Pancreas (tissue), 10 donors: ENCODE measurements at places on chromosomes 1 and 21.

- DNase-seq: no peak
These were observed 165.4 kb downstream of the MRPL39 start for GRCh38 chr21:25441835-25442234.

DNA sequence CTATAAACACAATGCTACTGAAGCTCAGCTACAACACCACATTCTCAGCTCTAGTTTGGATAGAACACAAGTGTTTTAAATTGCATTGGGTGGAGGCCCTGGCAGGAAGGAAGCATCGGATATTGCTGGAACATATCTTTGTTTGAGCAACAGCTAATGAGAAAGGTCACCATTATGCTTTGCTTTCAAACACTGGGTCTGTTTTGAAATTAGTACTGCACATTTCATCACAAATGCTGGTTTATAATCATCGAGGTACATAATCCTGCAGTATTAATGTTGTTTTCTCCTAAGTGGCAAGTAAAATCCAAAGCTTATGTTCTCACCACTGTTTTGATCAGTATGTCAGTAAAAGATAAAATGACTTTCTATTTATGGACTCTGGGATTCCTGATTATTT, 61.5 kb upstream of the ARHGAP29 start:
- DNase-seq: no peak

- DNase-seq: no peak
These were observed 240.1 kb downstream of the NPHP4 start for GRCh38 chr1:5751833-5752745.

GRCh38 chr1:40798366-40799281, 15.0 kb downstream of the KCNQ4 start:
- DNase-seq: no peak

GRCh38 chr1:219908170-219908569, 20.2 kb downstream of the SLC30A10 start:
- no peak for DNase-seq

DNA sequence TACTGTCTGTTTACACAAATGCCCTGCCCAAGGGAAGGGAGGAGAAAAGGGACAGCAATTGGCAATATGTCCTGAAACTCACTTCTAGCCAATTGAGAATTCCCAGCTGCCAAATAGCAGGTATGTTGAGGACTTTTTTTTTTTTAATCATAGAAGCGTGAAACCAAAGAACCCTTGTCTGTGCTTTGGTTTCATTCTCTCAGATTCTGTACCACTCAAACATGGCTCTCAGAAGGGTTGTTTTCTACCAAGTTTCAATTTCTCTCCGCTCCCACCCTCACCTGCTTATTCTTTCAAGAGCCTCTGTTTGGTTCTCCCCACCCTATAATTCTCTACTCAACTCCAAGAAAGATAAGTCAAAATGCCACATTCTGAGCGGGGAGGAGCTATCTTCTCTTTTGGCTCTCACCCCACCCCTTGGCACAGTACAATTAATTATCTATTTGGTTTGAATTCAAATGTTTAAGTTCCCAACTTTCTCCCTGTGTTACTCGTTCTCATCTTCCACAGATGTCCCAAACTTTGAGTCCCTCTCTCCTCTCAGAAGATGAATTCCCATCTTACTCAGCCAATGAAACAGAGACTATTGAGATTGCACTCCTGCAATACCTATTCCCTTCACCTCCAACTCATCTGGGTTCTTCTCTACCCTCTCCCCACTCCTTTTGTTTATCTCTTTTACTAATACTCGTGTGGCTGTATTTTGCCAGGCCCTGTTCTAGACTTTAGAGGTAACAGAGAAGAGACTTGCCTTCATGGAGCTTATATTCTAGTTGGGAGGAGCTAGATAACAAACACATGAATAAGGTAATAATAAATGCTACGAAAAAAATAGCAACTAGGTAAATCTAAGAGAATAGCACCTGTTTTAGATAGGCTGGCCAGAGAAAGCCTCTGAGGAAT, 3.9 kb upstream of the TP53BP2 start:
- DNase-seq: no peak

- DNase-seq: no peak
These were observed 20.2 kb downstream of the LPAR3 start for GRCh38 chr1:84872696-84873355.

DNA sequence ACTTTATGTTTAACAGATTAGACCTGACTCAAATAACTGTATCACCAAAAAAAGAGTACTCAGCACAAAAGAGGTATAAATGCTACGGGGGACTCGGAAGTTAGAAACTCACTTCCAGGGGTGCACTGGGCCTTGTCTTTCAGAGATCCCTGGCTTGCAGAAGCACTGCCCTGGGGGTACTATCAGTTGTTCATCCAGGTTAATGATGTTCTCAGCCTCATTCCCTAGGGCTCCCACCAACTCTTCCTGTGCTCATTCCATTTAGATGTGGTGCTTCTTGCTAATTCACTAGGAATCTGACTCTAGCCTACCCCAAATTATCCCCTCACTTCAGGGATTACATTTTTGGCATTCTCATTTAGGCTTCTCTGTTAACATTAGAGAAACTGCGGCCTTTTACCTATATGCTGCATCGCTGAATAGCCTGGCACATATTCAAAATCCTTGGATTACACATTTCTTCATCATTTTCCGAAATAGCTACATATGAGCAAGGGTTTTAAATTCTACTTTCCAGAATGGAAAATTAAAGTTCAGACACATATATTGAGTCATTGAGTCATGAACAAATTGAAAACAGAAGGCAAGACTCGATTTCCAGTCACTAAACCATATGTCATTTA, 338.5 kb downstream of the KCTD3 start:
- DNase-seq: no peak

DNA sequence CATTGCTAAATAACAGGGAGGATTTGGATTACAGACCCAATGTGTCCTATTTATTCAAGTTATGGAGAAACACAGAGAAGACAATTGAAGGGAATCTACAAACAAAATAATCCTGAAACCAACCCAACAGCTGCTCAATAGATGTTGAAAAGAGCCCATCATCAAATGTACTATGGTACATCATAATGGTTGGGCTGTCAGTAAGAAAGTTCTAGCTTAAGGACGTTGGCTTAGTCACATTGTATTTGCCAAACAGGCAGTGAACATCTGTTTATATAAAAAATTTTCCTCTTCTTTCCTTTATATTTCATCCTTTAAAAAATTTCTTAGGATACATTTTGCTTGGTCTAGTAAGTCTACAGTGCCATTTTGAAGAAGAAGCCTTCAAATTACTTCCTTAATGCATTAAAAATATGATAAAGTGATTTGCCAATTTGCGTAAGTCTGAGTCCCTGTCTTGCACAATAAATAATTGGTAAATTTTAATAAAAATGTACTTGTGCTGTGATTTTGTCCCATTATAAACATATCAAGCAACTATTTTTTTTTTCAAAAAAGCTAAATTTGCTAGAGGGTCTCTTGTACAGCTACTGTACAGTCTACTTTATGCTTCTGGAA, 14.4 kb downstream of the MAP3K7CL start:
- no peak for DNase-seq

GRCh38 chr1:165927169-165927568, 99.8 kb downstream of the UCK2 start:
- no peak for DNase-seq

DNA sequence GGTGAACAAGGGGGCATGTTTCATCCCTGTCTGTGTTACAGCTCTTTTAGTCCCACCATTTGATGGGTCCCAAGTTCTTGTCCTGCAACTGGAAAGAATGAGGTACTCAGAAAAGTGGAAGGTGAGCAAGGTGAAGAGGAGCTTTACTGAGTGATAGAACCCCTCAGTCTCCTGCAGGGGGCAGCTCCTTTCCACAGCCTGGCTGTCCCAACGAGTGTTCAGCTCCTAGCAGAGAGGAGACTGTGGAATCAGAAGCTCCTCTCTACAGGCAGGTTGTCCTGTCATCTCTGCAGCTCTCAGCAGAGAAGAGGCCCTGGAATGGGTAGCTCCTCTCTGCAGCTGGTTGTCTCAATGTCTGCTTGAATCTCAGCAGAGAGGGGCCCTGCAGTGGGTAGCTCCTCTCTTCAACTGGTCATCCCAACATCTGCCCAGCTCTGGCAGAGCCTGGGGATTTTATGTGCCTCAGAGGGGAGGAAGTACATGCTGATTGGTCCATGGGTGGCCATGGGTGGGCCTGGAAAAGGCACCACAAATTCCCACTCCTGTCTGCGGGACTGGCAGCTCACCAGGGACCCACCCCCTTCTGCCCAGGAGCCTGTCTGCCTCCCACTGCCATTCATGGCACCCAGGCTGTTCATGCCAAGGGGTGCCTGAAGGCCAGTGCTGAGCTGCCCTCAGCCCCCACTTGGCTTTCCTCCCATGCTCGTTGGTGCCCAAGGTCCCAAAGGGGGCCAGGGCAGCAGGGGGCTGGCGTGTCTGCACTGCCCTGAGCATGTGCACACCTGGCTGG, 25.7 kb downstream of the LDLRAD1 start:
- DNase-seq: no peak

DNA sequence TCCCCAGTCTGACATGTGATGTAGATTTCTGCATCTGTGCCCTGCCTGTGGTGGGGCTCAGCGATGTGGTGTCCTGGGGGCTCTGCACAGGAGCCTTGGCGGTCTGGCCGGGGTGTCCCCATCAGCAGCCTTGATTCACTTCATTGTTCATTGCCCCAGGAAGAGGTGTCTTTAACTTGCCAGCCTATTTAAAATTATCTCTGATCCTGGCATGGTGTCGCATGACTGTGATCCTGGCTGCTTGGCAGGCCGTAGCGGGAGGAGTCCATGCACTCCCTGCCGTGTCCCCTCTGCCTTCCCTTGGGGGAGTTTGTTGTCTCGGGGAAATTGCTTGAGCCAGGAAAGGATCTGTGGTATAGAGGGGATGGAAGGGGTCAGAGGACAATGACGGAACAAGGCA, 59.9 kb downstream of the TRIM11 start:
- peak; percentile 12 for DNase-seq

GRCh38 chr1:184792450-184792969, 37.9 kb upstream of the EDEM3 start:
- DNase-seq: peak; percentile 96

- DNase-seq: no peak
These were observed 83.2 kb upstream of the TLR5 start for GRCh38 chr1:223226271-223226670.

GRCh38 chr1:32215629-32216480, 6.3 kb downstream of the TMEM234 start:
- no peak for DNase-seq

DNA sequence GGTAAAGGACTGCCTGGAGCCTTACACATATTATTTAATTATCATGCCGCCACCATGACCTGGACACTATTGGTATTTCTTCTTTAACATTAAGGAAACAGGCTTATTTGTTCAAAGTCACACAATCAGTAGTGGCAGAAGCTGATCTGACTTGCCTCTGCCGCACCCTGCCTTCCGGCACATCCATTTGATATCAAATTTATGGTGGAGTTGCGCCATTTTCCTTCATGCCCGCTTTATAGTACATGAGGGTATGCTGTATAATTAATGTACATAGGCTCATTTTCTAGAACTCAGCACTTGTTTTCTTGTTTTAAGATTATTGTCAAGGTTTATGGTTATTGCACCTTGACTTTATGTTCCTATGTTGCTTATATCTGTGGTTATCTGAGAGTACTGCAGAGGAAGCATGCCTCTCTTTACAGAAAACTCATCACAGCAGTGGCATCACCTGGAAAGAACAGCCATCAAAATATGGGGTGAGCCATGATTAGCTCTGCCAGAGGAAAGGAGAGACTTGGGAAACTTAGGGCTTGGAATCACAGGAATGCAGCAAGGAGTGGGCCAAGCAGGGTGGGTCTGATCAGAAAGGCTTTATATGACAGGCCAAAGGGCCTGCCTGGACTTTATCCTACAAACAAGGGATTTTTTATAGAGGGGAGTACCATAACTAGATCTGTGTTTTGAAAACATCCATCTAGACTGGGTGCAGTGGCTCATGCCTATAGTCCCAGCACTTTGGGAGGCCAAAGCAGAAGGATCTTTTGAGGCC, 72.2 kb upstream of the GJB5 start:
- DNase-seq: no peak

GRCh38 chr1:199687321-199687720, 340.2 kb upstream of the NR5A2 start:
- no peak for DNase-seq
